ENCODE measurements at places on chromosomes 11 and 22.

GRCh38 chr22:44823806-44824205 is 71.4 kb downstream of the ARHGAP8 start:
- DNase-seq, result no peak

- DNase-seq, result no peak
Measured at GRCh38 chr11:10438458-10438857, 16.6 kb upstream of the AMPD3 start.

DNA sequence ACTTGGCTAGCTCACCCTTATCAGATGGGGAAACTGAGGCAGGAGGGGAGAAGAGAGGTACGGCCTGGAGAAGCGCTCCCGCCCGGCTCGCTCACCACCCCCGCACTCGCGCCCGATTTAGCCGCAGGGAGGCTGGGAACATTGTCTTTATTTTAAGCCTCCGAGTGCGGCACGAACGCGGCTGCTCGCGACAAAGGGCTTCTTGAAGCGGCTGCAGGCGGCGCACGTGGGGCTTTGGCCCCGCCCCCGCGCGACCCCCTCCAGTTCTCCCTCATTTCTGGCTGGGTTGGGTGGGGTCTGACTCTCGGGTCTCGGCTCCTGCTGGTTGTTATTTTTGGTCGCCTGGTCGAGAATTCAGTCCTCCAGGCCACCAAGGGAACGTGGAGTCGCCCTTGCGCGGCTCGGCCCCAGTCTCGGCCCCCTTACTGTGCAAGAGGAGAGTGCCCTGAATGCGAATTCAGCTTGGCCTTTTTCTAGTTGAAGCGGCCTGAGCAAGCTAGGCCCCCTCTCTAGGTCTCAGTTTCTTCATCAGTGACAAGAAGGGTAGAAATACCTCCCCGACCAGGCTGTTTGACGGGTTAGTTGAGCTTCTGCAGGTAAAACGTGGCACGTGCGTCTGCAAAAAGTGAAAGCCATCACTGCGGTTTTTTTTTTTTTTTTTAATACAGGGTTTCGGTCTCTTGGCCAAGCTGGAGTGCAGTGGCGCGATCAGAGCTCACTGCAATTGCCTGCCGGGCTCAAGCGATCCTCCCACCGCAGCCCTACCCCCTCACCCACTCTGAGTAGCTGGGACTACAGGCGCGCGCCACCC is 2.6 kb upstream of the CHRM1 start:
- DNase-seq, result no peak

DNA sequence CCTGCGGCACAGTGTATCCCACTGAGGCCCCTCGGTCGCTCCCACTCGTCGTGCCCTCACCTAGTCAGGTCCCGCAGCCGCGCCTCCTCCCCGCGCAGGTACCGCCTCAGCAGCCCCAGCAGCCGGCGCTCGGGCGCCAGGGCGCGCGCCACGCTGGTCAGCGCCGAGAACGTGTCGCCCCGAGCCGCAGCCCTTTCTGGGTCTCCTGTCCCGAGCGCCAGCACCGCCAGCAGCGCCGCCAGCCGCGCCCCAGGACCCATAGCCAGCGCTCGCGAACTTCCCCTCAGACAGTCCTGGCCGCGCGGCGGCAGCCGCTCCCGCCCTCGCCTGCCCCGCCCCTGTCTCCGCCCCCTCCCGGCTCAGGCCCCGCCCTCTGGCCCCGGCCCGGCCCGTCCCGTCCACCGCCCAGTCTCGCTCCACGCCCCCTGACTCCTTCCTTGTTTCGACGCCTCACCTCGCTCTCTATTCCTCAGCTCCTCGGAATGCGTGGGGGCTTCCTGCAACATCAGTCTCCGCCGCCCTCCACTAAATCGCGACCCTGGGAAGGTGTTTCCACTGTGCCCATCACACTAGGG is at the start of gene P4HA3:
P4HA3 (minus strand) TSS at position 289 of the 575 bp plus-strand sequence; CDS start at position 260, 29 bp downstream.
- peak; percentile 46 for DNase-seq

GRCh38 chr11:32154275-32154674 is 63.4 kb downstream of the RCN1 start:
- DNase-seq, result peak; percentile 33

DNA sequence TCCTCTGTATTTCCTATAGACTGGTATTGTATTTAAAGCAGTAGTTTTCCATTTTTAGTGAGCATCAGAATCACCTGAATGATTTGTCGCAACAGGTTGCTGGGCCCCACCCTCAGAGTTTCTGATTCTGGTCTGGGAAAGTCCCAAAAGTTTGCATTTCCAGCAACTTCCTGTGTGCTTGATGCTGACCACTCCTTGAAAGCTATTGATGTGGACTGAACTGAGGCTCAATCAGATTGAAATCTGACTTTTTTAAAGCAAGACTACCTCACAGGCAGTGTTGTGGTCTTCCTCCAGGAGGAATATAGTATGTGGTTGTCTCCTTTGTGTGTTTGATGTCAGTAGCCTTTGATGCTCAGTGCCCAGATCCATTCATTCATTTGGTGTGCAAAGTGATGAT is 17.2 kb upstream of the MPZL2 start:
- DNase-seq, result no peak

GRCh38 chr11:21820176-21820575 is 372.7 kb upstream of the ANO5 start:
- no peak for DNase-seq

DNA sequence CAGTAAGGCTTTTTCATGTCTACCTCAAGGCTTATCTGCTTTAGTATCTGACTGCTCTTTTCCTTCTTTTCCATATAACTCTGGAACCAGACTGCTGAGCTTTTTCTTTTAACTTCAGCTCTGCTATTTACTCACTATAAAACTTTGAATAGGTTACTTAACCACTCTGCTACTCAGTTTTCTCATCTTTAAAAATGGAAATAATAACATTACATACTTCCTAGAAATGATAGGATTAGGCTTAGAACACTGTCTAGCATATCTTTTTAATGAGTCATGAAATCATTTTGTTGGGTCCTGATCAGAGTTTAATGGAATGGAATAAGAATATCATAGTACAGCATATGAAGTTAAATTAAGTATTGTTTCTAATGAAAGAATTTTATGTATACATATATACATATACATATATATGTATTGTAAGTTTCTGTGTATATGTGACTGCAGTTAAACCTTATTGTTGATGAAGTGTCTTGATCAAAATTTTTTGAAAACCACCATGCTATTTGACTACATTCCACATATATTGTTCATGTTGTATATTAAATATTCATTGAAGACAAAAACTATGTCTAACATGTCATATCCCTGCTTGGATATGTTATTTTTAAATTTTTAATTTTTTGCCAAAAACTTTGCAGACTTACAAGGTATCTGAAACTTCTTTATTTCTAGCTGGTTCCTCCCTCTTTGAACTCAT is 120.2 kb downstream of the METTL15 start:
- DNase-seq, result no peak

DNA sequence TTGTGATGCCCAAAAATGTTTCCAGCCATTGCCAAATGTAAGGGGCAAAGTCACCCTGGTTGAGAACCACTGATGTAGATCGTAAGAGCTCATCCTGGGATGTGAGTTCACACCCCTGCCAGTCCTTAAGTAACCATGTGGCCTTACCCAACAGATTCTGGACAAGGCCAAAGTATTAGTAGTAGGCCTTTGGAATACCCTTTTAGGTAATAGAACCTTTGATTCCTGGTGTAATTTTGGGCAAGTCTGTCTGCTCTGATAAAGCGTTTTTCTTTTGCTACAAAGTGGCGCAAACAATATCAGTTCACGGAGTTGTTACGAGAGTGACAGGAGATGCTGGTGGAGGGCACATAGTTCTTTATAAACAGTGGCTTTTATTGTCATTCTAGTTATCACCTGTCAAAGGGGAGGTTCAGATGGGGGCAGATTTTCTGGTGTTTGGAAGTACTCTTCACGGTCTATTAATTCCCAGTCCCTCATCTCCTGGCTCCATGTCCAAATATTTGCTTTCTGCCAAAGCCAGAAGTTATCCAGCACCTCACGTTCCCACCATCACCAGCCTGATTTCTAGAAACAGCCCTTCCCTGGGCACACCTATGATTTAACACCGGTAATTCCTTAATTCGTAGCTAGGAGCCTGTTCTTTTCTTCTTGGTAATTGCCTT is 73.8 kb upstream of the CRYBB3 start:
- DNase-seq, result no peak

DNA sequence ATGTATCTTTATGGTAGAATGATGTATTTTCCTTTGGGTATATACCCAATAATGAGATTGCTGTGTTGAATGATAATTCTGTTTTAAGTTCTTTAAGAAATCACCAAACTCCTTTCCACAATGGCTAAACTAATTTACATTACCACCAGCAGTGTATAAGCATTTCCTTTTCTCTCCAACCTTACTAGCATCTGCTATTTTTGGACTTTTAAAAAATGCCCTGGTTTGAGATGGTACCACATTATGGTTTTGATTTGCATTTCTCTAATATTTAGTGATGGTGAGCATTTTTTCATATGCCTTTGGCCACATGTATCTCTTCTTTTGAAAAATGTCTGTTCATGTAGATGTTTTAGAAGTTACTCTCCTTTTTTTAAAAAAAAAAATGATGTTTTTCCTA is 142.0 kb downstream of the METTL15 start:
- DNase-seq, result no peak

- DNase-seq, result no peak
Measured at GRCh38 chr11:12725863-12726682, 51.9 kb downstream of the TEAD1 start.

DNA sequence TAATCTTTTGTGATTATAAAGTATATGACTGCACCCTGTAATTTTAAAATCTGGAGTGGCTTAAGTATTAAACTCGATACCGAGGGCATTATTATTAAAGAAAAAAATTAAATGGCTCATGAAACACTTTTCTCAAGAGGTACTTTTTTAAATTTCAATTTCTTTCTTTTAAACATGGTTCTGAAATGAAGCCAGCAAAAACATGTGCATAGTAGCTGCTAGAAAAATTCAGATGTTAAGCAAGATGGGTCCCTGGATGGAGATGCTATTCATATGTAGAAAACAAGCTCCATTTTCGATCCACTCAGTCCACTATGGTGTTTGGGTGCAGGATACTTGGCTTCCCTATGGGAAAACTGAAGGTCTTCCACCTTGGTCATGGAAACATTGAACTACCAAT is 189.5 kb downstream of the PGR start:
- no peak for DNase-seq

DNA sequence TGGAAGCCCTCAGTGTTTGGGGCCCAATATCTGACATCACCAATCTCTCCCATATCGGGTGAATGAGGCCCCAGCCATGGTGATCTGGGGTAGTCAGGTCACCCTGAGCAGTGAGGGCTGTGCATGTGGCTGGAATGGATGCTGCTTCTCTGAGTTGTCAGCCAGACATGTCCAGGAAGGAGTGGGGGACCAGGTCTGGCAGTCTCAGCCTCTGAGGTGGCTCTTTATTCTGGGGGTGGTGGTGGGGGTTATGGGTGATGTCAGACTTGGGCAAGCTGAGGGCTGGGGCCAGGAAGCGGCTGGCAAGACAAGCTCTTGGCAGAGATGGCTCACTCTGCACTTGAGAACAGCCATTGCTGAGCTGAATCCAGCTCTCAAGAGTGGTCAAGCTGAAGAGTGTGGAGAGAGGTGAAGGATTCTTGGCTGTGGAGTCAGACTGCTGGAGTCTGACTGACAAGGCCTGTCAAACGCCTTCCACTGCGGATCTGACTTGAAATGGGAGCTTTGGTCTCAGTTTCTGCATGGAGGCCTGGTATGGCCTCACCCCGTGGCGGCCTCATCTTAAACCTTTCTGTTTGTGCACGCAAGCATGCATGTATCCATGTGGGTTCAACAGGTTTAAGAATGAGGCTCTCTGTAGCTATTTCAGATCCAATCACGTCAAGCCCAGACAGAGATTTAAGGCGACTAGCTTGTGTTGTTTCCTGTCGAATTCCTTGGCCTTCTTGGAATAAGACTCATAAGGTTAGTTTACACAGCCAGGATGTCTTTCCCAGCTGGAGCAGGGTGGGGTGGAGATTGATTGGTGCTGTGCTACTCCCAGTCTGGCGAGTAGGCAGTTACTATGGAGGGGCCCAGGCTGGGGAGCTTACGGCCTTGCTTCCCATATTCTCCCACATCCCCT is 83.9 kb upstream of the TIMP3 start:
- DNase-seq, result no peak

- no peak for DNase-seq
Measured at GRCh38 chr11:130561441-130561881, 113.0 kb downstream of the ADAMTS15 start.

All from SK-MEL-5 (cell line).